Stimulated activated naive CD8-positive, alpha-beta T cell treated with anti-CD3 and anti-CD28 coated beads, Interleukin-15, Interleukin-2, amounts not matched to agents 100 U/mL and 50 U/mL, for 24 hours (primary cell): ENCODE measurements at places on chromosomes 7 and 10.

DNA sequence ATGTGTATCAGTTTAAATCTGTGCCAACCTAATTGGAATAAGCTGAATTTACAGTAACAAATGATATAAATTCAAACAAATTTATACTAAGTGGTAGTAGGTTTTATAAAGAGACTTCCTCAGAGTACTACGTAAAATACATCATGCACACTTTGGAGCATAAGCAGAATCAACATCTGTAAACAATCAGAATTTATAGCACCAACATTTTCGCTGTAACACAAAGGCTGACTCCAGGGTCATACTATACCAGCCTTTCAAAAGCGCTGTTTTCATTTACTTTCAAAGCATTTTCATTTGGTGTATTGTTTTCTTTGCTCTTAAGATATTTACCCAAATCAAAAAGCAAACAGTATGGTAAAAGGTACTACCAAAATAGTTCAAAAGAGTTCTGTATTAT lies 29.3 kb upstream of the TMEM168 start:
- no peak for DNase-seq

DNA sequence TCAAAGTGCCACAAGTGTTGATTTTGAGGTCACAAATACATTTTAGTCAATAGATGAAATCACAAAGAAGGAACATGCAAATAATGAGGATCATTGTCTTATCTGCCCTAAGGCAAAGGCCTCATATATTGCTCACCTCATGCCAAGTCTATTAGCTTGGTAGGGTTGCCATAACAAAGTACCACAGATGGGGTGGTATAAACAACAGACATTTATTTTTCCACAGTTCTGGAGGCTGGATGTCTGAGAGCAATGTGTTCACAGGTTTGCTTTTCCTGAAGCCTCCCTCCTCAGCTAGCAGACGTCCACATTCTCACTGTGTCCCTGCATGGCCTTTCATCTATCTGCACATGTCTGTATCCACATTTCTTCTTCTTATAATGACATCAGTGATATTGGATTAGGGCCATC lies 59.6 kb downstream of the RELN start:
- DNase-seq: no peak

DNA sequence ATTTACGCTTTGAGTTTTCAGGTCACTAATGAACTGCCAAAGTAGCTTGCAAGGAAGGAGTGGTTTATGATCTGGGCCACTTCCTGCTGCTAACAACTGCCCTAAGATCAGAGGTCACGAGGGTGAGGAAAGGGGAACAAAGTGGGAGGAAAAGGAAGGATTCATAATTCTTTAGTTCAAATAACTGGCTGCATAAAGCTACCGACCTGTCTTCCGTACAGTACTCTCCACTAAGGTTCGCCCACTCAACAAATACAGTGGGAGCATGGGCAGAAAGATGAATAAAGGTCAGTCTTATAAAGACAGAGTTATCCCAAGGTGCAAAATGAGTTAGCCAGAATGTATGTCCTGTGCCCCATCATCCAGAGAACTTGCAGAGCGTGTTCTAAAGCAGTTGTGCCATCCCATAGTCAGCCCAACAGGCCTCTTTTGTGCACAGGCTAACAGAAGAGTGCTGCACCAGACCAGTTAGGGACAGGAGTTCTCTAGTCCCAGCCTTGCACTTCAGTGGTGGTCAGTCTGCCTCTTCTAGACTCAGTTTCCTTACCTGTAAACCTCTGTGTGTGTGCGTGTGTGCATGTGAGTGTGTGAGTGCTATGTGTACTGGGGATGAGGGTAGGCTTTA lies 65.9 kb downstream of the CREB3L2 start:
- no peak for DNase-seq

DNA sequence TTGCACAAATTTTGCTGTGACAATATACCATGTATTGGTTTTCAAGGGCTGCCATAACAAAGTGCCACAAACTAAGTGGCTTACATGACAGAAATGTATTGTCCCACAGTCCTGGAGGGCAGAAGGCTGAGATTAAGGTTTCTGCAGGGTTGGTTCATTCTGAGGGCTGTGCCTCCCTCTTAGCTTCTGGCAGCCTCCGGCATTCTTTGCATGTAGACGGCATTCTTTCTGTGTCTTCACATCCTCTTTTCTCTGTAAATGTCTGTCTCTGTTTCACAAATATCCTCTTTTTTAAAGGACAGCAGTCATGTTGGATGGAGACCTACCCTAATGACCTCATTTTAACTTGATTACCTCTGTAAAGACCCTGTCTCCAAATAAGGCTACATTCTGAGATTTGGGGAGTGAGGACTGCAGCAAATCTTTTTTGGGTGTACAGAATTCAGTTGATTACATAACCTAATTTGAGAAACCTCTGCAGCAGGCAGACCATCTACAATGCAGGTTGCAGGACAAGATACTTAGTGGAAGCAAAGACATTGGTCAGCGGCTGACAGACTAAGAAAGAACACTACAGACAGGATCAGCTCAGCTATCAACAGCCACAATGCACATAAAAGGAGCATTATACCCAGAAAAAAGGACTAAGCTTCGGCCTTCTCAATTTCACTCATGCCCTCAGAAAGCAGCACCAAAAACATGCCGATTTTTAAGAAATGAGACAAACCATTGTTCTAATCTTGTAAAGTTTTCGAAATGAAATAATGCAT lies 84.6 kb upstream of the FAM3C start:
- no peak for DNase-seq

- no peak for DNase-seq
These were observed 7.4 kb upstream of the ZNF33A start for GRCh38 chr10:38003026-38003425.

GRCh38 chr10:18378766-18379165 lies 238.5 kb downstream of the CACNB2 start:
- no peak for DNase-seq

GRCh38 chr7:96212474-96212873 lies 109.4 kb downstream of the SLC25A13 start:
- no peak for DNase-seq

- DNase-seq: no peak
These were observed 13.1 kb downstream of the ZNF485 start for GRCh38 chr10:43619368-43619767.

DNA sequence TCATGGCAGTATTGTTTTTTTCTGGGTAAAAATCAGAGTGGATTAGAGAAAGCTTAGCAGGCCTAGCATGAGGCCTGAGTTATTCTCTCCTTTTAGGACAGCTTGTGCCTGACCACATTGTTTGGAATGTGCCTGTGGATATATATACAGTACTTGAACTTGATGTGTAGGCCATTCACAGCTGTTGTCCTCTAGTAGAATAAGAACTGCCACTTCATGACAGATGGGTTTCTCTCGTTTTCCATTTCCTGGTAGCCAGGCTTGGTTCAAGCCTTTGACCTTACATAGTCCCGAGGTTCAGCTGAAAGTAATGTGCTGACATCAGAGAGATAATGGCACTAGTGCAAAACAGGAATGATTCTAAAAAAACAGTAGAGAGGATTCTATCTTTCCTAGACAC lies 473.9 kb downstream of the AUTS2 start:
- DNase-seq: no peak

DNA sequence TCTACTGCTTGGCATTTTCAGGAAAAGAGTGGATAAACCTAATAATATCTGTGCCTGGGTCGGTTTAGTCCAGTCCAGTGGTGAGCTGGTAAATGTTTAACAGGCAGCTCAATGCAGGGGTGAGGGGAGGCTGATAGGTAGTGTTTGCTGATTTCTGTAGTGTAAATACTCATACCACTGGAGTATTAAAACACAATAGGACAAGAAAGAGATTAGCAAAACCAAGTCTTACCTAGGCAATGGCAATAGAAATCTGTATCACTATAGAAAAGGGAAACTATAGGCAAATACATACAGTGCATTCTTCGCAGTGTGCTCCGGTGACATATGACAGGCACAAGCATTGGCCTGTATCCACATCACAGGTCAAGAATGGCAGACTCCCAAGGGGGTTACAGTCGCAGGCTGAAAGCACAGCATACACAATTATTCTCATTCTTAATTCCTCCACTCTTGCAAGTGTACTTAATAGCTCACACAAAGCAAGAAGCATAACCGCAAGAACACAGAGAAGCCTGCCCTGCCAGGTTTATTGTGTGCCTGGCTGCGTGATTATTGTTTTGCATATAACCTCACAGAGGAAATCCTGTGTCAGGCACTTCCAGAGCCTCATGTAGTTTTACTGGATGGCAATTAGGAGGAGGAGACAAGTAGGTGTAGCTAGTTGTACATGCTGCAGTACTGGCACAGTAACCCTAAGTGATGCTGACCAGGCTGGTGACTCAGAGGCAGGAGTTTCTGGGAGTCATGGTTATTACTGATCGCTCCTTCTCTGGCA lies 35.0 kb downstream of the LAMB4 start:
- no peak for DNase-seq

- DNase-seq: no peak
These were observed 1093.6 kb upstream of the GHITM start for GRCh38 chr10:83045731-83046130.

DNA sequence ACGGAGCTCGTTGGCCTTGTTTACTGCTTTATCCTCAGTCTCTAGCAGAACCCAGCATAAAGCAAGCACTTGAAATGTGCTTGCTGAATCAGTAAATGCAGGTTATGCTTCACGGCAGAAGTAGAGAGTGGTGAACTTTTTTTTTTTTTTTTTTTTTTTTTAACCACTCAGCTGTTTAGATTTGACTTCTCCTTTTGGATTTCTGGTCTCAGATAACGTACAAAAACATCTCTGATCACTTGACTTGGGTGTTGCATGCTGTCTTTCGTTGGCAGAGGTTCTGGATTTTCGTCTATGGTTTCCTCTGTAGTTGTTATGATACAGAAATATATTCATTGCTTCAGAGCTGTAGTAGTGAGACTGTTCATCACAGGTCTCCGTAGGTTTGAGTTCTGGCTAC lies 242.5 kb upstream of the HABP2 start:
- DNase-seq: no peak

- DNase-seq: no peak
These were observed 163.9 kb downstream of the CACNB2 start for GRCh38 chr10:18303851-18304801.

DNA sequence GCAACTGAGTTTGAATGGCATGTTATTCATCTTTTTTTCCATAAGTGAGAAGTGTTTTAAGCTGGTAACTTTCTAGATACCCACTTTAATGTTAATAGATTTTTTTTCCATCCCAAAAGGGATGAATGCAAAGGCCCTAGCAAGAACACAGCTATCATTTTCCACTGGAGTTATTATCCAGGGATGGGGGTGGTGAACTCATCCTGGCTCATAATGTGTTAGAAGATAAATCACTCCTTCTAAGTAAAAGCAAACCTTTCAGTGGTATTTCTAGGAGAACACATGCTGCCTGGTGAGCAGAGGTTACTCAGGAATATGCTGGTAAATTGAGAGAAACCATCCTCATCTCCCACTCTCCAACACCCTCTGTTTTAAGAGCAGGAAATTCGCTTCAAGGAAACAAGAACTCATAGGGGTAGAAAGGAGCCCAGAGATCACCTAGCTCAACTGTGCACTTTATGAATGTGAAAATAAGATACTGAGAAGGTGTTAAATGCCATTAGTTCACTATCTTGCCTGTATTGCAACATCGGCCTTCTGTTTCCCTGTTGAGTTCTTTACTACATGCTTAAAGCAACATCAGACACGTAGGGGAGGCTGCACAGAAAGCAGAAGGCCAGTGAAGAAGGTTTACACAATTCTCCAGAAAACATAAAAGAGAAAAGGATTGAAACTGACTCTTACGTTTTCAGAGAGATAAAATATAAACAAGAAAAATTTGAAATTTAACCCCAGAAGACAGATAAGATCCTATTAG lies 264.0 kb upstream of the PRKCQ start:
- DNase-seq: no peak

GRCh38 chr10:26323219-26323618 lies 106.6 kb downstream of the GAD2 start:
- no peak for DNase-seq
